Posterior vena cava (tissue), 2 donors: ENCODE measurements at places on chromosomes 5 and 9. TPM values are rescaled to one million over a fixed set of nuclear protein-coding genes. Genes with fewer than 3 reads are reported as not detected.
A peak's percentile ranks its signal among the peaks of the same experiment; 100 is the strongest.

The IL4 gene
- not detected for total RNA-seq

DNA sequence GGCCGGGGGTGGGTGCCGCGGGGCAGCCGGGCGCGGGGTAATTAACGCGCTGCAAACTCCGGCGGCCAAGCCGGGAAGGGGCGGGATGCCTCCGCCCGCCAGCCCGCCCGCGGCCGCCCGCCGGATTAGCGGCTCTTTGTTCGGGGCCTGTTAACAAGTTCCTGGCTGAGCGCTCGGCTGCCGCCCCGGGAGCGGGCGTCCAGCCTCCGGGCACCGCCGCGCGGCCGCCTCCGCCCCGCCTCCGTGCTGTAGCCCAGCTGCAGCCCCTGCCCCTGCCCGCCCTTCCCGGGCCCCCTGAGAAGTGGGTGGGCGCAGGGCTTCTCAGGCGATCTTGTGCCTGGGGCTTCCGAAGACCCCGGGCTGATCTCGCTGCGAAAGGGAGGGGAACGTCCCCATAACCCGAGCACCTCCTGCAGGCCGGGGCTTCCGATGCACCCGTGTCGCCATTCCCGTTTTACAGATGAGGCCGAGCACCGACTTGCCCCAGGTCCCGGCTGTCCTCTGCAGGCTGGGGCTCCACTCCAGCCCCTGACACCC, 7.5 kb downstream of the UNC5A start:
- peak; percentile 78 for DNase-seq

DNA sequence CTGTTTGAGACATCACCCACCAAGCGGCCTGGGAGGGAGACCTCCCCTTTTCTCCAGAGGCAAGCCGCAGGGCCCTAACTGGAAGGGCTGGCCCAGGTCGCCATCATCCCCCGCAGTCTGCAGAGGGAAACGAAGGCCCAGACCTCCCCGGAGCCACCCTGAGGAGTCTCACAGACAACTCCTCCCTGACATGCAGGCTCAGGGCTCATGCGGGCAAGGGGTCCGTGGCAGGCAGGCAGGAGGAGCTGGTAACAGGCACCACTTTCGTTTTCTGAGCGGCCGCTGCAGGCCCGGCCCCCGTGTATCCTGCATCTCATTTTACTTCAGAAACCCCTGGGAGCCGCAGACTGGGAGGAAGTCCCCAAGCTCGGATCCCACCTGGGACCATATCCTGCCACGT, 192.0 kb upstream of the PPP1R26 start:
- DNase-seq: peak; percentile 47

DNA sequence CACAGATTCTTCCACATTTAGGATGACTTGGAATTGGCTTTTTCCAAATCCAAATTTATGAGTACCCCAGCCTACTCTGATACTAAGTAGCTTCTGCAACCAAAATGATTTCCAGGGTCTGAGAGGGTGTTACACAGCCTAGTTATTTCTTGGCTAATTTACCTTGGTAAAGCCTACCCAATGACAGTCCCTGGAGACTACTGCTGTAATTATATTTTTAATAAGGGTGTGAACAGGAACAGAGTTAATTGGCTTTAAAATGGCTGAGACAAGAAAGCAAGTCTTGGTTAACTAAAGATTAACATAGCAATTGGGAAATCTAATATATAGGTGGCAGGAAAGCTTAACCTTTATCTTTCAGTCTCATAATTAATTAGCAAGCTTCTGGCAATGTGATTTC, 9.3 kb downstream of the PRLR start:
- no peak for DNase-seq

GRCh38 chr5:10409504-10409903, 32.2 kb upstream of the ROPN1L start:
- DNase-seq: no peak
